ENCODE measurements at places on chromosomes 6 and 20. TPM values are rescaled to one million over a fixed set of nuclear protein-coding genes. Genes with fewer than 3 reads are reported as not detected.

DNA sequence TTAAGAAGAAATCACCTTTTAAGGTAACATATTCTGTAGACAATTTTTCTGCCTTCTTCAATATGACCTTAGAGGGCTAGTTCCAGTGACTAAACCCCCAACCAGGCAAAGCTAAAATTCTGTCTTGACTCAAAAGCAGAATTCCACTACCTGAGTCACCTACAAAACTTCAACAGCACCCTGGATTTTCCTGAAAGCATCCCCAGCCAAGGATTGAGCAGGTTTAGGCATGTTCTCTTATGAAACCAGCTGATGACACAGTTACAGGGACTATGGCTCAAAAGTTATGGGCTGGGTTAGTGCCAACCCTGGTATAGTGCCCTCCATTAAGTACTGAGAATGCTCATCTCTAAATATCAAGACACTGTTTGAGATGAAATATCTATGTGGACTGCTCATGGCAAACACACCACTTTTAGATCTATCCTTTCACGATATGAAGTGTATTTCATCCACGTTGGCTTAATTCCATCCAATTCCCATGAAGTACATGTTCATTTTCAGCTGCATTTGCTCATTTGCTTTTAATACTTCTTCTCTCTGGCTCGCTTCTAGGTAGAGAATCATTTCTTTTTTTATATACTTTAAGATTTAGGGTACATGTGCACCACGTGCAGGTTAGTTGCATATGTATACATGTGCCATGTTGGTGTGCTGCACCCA is 53.6 kb upstream of the TNFAIP3 start:
- H3K27ac ChIP-seq = no peak overlapping the region
- H3K4me1 ChIP-seq = peaks cover 35% of the 10 kb centered on the region

DNA sequence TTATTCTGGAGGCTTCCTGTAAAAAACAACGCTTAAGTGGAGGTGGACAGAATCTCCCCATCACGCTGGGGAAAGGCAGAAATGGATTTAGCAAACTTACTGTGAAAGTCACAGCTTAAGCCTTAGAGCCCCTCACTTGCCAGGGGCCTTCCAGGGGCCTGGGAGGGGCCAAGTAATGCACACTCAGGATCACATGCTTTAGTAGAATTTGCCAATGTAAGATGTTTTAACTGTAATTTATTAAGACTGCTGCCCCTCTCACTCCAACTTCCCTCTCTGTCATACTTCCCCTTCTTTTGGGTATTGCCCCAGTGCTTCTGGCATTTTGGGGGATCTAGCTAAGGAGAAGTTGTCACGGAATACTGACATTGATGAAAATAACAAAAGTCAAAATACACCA is 12.6 kb upstream of the ADA start:
- H3K27ac ChIP-seq = no peak overlapping the region
- peaks cover 6% of the 10 kb centered on the region for H3K4me1 ChIP-seq
- no peak overlapping the region for H3K4me3 ChIP-seq
- DNase-seq = no peak
- H3K27me3 ChIP-seq = no peaks in the 10 kb centered on the region

DNA sequence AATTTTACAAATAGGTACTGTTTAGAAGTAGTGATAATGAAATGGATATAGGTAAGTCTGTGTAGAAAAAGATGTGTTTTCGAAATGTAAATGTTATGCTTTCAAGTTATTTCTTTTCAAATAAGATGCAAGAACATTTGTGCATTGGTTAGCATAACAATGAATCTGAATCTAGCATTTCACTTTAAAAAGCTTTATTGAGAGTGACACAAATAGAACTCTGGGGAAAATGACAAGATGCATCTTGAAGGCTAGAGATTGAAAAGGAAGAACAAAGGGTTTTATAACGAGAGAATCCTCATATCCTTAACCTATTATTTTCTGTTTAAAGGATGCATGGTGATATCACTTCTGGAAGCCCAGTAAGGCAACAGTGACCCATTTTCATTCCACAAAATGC is 639.9 kb upstream of the PTCHD4 start:
- H3K27ac ChIP-seq = no peak overlapping the region
- no peak for DNase-seq
- H3K27me3 ChIP-seq = no peaks in the 10 kb centered on the region
- no peaks in the 10 kb centered on the region for H3K4me1 ChIP-seq
- no peaks in the 10 kb centered on the region for H3K36me3 ChIP-seq

Gene TGM2
- 0.67 TPM for total RNA-seq

DNA sequence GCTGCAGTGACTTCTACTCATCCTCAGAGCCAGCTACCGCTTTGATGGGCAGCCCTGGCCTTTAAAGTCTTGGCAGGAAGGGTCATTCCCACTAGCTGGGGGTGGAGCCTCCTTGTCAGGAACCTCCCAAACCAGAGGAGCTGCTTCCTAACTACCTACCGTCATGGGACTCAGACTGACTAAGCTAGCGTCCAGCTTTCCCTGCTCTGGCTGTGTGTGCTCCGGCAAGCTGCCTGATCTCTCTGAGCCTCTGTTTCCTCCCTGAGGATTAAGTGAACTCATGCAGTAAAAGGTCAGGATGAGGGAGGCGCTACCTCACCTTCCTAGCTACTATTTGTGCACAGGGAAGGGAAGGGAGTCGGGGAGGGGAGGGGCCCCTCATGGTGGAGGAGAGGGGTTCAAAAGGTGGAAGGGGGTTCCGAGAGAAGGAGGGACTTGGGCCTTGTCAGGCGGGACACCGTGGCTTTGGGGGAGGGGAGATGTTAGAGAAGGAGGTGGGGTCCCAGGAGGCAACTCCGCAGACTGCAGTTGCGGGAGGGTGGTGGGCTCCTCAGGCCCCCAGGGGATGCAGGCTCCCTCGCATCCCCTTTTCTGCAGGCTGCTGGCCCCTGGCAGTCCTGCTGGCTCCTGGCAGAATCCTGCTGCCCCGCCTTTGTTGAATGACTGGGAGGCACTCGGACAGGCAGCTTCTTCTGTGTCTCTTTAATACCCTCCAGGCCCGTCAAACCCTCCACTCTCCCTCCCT is 9.8 kb downstream of the DUSP15 start:
- no peaks in the 10 kb centered on the region for H3K36me3 ChIP-seq
- no peak for DNase-seq
- peaks cover 29% of the 10 kb centered on the region for H3K27me3 ChIP-seq
- H3K4me1 ChIP-seq = peaks cover 12% of the 10 kb centered on the region
- no peak overlapping the region for H3K27ac ChIP-seq

- H3K27ac ChIP-seq = no peak overlapping the region
- H3K4me1 ChIP-seq = no peaks in the 10 kb centered on the region
- H3K36me3 ChIP-seq = no peaks in the 10 kb centered on the region
- H3K27me3 ChIP-seq = no peaks in the 10 kb centered on the region
- no peak for DNase-seq
These were observed 29.8 kb upstream of the AHI1 start for GRCh38 chr6:135527116-135527959.
